NCI-H1417 treated with DMSO at 0.1 percent for 48 hours (cell line): ENCODE measurements at places on chromosomes 16 and 17.

DNA sequence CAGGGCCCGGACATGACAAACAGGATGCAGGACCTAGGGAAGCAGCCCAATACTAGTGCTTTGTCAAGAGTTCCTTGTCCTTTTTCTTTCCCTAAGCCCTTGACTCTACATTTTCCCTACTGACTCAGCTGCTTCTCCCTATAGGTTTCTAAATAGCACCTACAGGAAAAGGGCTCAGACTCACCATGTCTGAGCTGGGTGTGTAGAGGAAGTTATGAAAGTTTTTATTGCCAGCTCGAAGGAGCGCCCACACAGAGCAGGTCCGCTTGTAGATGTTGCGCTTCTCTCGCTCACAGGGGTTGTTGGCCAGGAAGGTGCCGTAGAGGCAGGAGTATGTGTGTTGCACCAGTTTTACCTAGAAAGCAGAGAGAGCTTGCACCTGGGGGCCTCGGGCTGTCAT, 10.6 kb downstream of the MTMR4 start:
- DNase-seq, result no peak

DNA sequence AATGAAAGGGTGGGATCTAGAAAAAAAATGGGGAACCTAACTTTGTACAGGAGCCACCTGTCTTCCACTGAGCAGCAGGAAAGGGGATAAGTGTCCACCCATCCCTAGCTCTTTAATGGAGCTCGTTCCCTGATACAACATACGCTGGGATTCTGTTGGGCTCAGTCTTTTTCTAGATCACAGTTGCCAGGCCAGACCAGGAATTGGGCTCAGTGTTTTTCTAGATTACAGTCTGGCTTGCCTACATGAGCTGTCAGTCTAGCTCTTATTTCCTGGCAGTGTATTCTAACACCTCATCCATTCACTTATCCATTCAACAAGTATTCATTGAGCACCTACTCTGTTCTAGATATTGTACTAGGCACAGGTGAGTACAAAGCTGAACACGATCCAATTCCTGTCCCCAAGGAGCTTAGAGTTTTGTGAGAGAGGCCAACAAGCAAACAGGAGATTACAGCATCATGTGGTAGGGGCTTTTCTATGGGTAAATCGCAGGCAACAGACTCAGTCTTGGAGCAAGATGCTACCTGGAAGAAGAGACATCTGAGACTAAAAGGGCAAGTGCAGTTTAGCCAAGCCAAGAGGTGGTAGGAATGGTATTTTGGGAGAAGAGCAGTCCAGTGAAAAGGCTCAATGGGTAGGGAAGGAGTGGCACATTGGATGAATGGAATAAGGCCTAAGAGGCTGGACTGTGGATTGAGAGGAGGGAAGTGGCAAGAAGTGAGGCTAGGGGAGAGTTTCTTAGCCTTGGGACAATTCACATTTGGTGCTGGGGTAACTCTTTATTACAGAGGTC, 138.0 kb upstream of the HS3ST2 start:
- no peak for DNase-seq

GRCh38 chr17:81114351-81115093, 50.8 kb upstream of the PVALEF start:
- no peak for DNase-seq

GRCh38 chr17:56881685-56882295, 32.1 kb downstream of the TRIM25 start:
- DNase-seq, result no peak

DNA sequence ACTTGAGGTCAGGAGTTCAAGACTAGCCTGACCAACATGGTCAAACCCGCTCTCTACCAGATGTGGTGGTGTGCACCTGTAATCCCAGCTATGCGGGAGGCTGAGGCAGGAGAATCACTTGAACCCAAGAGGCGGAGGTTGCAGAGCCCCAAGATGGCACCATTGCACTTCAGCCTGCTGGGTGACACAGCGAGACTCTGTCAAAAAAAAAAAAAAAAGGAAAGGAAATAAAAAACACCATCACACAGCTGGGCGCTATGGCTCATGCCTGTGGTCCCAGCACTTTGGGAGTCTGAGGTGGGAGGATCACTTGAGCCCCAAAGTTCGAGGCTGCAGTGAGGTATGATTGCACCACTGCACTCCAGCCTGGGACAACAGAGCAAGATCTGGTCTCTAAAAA, 13.3 kb upstream of the SBK1 start:
- no peak for DNase-seq
